ENCODE measurements at places on chromosomes 7 and 10.

DNA sequence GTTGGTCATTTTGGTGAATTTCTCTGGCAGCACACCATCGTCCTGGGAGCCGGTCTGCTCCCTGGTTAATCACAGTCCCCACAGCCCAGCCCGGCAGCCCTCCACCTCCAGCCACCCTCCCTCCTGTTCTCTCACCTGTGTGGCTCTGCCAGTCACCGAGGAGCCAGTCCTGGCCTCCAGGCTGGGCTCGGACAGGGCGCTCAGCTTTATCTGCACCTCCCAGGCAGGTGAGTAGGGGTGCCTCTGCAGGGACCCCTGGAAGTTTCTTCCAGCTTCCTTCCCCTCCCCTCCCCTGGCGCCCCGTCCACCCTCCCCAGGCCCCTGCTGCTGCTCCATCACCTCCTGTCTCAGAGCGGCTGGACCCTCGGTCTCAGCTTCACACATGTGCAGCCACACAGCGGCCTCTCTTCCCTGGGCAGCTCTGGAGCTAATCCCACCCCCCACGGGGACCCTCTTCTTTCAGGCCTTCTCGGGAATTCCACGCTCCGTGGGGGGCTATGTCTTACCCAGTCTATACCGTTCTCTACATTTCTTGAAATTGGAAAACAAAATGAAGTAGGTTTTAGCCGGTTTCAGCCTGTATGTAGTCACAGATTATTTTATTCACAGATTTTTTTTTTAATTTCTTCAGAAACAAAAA lies 213.9 kb upstream of the PPP2R2D start:
- no peak for DNase-seq

- no peak for DNase-seq
Measured at GRCh38 chr10:25747084-25747483, 186.9 kb upstream of the MYO3A start.

- no peak for DNase-seq
Measured at GRCh38 chr7:157467496-157468212, 130.8 kb downstream of the DNAJB6 start.

- DNase-seq: no peak
Measured at GRCh38 chr7:45156516-45157272, 897 bp upstream of the RAMP3 start.

- DNase-seq: no peak
Measured at GRCh38 chr7:79453558-79454360, at the start of gene MAGI2. Gene MAGI2 (minus strand): TSS chr7:79453667. CDS start chr7:79453320, 347 bp downstream.

DNA sequence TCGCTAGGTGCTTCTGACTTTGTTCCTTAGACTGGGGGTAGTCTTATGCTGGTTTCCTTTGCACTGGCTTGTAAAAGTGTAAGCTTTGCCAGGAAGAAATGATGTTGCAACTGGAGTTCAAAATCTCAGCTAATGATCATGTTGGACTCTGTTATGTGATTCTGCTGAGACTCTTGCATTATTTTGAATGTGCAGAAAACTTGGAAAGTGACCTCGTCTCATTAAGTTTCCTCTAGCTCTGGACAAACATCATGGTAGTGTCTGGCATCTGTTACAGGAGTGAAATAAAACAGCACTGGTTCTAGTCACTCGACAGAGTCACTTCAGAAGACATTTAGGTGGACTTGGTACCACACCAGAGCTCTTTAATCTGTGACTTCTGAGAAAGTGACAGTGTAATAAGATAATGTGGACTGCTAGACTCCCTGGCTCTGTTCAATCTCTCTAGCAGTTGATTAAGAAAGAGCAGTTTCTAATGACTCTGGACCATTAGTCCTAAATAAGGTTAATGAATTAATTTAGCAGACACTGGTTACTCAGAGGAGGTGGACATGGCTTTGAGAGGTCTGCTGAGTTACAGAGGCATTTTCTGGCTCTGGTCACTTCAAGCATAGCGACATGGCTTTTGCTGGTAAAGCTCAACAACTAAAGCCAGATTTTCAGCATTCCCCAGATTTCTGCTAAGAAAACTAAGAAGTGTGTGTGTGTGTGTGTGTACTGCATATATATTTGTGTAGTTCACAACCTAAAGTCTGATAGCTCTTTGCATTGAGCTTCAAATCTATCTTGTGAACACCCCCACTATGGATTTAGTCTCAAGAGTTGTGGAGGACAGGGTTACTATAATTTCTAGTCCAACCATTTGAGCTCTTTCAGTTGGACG lies 2.0 kb downstream of the NRP1 start:
- no peak for DNase-seq

- peak; percentile 43 for DNase-seq
Measured at GRCh38 chr7:35695473-35695850, 527 bp upstream of the HERPUD2 start.

DNA sequence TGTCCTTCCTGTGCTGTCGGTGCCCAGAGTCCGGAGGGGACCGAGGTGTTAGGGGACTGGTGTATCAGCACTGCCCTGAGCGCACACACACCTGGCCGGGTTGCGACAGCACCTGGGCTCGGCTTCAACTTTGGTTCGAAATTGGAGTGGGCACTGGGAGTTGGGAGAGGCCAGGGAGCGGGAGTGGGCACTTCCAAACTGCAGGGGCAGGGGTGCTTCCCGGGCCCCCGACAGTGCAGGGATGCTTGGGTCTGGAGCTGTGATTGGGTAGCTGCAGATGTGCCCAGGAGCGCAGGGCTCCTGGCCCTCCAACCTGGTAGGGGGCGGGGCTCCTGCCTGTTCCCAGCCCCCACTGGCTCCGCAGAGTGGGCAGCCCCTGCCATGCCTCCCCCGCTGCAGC lies 7.7 kb downstream of the BBS9 start:
- DNase-seq: no peak

DNA sequence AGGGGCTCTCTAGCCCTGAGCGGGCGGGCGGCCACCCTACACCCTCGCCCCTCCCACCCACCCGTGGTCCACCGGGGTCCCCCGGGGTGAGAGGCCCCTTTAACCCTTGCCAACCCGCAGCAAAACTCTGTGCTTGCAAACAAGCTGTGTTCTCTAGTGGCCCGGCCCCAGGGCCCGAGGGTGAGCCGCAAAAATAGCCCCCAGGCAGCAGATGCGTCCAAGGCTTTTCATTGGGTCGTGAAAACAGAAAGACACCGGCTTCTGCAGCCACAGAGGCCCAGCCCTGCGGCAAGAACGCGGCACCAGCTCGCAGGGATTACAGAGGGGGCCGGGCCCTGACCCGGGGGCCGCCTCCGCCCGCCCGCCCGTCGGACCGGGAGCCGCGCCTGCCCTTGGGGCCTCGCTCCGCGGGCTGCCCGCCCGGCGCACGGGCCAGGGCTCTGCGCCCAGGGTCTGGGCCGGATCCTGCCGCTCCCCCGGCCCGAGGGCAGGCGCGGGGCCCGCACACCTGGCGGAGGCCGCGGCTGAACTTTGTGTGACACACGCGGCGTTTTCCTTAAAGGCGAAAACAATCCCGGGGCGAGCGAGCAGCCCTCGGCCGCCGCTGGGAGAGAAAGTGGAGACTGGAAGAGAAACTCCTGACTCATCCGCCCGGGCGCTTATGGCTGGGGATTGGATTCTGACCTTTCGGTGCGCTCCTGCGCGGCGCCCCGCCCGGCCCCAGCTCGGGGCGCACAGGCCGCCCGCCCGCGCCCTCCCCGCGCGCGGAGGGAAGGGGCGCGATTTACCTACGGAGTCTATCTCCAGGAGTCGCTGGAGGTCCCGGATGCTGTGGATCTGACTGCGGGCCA lies 2.8 kb downstream of the PDGFA start:
- peak; percentile 56 for DNase-seq

GRCh38 chr10:52573347-52573746 lies 199.2 kb downstream of the MBL2 start:
- no peak for DNase-seq

GRCh38 chr7:26363465-26363864 lies 71.8 kb downstream of the SNX10 start:
- DNase-seq: no peak

- DNase-seq: no peak
Measured at GRCh38 chr7:41428381-41428780, 274.5 kb downstream of the INHBA start.

- no peak for DNase-seq
Measured at GRCh38 chr10:16195178-16195769, 241.5 kb upstream of the PTER start.

DNA sequence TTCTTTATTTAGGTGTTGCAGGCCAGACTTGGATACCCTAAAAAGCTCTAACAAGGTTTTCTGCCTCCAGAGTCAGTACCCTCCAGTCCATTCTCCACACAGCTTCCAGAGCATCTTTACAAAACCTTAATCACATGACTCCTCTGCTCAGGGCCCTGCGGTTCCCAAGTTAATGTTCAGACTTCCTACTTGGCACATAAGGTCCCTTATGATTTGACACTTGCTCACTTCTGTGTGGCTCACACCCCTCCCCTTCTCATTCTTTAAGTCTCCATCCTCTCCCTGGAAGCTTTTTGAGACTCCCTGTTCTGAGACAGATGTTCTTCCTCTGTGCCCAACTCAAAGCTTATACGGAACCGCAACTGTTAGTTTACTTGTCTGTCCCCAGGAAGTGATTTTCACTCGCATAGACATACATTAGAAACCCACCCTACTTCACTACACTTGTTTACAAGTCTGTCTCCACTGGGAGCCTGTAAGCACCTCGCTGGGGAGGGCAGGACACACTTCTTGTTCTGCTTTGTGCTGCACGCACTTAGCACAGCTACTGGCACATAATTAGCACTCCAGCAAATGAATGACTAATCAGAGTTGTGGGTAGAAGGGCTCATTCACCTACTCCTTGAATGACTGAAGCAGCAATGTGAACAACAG lies 154.3 kb upstream of the LAMB4 start:
- DNase-seq: no peak

GRCh38 chr7:26664735-26665416 lies 199.5 kb downstream of the SKAP2 start:
- peak; percentile 4 for DNase-seq
